Left renal cortex interstitium (tissue), 4 donors: ENCODE measurements at places on chromosomes 2 and 18.

GRCh38 chr2:24125956-24126355, 2.7 kb downstream of the FAM228B start:
- no peak for DNase-seq

DNA sequence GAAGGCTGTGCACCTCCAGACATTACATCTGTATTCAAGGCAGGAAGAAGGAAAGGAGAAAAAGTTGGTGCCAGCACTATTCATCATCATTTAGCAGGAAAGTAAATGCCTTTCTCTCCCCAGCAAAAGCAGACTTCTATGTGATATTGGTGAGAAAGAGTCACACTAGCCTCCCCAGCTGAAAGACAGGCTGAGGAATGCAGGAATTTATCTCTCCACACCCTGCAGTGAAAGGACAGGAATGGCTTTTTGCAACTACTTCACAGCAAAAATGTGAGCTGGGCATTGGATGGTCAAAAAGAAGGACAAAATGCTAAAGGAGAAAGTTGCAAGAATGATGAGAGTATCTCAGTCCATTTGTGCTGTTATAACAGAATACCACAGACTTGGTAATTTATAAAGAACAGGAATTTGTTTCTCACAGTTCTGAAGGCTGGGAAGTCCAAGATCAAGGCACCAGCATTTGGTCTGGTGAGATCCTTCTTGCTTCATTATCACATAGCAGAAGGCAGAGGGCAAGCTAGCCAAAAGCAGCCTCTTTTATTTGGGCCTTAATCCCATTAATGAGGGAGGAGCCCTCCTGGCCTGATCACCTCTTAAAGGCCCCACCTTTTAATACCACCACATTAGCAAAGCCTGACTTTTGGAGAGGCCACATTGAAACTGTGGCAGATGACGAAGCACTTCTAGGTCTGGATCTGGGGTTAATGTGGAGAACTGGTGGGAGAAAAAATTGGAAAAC, 388.1 kb upstream of the SLC14A2 start:
- DNase-seq, result no peak

DNA sequence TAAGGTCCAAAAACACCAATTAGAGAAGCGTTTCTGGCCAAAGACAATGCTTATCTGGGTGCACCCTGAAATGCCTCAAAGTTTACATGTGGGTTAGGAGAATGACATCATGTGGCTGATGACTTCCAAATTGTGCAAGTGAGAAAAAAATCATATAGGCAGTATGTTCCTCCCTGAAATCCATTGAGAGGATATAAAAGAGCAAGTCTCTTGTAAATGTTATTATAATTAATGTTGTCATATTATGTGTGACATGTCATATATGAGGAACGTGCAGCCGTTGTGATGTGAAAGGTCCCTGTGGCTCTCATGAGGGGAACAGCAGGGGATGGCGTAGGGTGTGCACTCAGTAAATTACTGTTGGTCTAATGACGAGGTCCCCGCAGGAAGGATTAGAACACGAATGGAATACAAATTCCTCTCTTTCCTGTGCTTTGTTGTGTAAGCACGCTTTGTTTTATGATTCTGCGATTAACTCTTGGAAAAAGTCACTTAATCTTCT, 290.8 kb downstream of the PRKCE start:
- no peak for DNase-seq

DNA sequence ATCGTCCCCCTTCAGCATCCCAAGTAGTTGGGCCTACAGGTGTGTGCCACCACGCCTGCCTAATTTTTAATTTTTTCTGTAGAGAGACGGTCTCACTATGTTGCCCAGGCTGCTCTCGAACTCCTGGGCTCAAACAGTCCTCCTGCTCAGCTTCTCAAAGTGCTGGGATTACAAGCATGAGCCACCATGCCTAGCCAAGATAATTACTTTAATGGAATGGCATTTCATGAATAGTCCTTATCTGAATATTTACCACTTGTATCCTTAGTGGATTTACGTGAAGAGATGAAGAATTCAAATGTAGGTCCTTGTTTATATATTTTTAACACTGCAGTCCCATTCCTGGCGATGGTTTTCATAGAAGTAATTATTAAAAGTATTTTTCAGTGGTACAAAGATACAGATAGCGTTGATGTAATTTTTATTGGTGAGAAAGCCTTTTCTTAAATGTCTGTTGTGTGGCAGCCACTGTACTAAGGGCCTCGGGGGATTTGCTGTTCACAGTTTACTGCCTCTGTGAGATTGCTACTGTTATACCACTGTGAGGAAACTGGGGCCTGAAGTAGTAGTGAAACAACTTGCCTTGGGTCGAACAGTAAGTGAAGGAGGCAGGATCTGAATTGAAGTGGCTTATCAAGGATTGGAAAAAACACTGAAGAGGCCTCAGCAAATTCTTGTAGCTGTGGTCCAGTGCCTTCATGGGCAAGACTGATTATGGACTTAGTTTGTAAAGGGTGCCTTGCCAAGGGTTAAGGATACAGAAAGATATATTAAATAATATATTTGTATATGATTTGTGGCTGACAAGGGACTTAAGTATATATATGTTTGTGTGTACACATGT, 151.2 kb downstream of the PRPF40A start:
- DNase-seq, result no peak

- DNase-seq, result no peak
Observed at GRCh38 chr2:25650256-25650655, 23.1 kb downstream of the DTNB start.

DNA sequence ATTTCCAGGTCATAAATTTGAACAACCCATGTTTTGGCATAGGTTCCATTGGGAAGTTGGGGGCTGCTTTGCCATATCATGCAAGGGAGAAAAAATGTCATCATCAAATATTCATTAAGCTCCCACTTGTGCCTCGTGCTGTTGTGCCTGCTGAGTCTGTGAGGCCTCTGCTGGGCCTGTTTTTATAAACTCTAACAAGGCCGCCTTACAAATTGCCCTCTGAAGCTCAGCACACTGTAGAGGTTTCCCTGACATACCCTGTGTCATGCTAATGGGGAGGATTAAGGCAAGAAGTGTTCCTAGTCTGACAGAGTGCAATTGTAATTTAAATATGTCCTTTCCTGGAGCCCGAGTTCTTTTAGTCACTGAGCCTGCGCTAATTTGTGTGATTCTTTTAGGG, 17.6 kb downstream of the OSBPL6 start:
- DNase-seq, result no peak

GRCh38 chr2:22056621-22057132, 932.9 kb downstream of the TDRD15 start:
- no peak for DNase-seq

- DNase-seq, result no peak
Observed at GRCh38 chr2:39464864-39465263, 27.8 kb upstream of the MAP4K3 start.

DNA sequence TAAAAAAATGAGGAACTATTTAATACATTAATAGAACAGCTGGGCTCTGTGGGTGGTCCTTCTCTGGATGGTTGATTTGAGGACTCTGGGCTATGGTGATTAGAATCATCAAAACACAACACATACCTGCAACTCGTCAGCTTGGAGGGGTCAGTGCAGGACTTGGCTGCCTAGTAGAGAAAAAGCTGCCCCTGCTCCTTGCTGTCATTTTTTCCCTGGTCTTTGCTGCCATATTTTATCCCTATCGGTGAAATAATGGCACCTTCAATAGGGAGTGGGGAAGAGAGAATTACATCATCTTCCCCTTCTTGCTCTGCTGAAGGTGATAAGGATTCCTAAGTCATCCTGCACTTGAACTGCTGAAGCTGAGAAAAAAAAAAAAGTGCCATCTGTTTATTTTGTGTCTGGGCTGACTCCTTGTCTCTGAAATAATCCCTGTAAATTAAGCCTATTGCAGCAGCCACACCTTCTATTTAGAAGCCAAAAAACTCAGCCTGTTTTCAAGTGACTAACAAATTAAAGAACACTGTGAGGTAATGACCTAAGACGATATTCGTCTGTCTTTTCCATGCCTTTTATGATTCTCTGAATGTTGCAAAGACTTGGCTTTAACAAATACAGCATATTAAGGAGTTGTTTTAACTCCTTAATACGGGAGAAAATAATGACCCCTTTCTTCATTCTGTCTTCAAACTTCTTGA, 89.3 kb downstream of the ACVR1 start:
- DNase-seq, result no peak

DNA sequence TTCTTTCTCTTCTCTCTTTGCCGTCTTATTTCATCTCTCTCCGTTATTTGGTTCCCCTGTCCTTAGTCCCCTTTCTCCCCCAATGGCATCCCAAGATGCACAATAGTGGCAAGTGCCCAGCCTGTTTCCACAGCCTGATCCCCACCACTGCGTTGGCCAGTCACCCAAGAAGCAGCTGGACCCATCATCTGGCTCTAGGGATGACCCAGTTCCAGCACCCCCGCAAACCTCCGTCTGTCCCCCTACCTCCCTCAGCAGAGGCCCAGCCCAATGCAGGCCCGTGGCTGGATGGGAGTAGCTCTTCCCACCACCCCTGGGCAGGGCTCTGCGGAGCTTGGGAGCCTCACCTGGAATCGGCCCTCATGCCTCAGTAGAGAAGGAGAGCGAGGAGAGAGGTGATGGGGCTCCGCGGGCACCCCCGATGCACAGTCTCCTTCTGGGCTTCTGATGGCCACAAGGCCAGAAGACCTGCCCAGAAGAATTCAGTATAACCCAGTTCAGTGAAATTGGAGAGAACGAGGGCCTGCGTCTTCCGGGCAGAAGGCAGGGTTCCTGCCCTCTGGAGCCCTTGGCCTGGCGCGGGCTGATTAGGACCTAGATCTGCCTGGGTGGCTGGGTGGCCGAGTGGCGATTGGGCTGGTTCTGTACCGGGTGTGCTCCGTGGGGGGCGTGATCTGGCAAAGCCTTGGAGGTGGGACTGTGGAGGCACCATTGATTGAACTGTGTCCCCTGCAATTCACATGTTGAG, 50.9 kb downstream of the RRM2 start:
- DNase-seq, result no peak

- DNase-seq, result no peak
Observed at GRCh38 chr2:27185331-27186026, 26.4 kb upstream of the ATRAID start.

DNA sequence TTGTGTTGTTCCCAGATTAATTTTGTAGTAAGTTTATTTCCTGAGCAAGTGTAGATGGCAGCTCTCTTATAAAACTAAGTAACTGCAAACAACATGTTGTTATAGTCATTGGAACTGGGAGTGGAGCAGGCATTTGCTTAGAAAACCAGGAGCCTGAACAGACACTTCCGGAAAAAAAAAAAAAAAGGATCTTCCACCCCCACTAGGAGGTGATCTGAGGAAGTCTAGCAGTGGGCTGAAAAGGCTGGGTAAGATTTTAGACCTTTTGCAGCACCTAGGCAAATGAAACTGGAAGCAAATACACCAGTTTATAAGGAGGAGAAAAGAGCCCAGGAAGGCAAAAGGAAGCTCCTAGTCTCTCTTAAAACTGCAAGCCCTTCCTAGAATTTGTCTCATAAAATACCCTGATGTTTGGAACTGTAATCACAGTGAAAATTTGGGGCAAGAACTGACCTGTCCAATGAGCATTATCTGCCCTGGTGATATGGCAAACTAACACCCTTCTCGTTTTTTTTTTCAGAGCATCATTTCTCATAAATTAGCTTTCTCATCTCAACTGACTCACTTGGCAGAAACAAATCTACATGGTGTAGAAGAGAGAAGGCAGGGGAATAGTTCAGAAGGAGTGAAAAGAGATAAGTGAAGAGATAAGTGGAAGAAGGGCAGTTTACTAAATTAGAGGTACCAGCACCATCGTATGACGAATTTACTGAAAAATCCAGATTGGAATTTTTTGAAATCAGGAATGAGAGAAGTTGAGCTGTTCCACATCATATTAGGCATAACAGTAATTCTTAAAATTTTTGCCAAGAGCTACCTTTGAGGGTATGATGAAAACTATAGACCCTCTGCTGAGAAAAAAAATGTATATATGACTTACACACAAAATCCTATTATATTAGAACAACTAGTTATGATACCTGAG, 4.2 kb upstream of the CCNYL1 start:
- no peak for DNase-seq

DNA sequence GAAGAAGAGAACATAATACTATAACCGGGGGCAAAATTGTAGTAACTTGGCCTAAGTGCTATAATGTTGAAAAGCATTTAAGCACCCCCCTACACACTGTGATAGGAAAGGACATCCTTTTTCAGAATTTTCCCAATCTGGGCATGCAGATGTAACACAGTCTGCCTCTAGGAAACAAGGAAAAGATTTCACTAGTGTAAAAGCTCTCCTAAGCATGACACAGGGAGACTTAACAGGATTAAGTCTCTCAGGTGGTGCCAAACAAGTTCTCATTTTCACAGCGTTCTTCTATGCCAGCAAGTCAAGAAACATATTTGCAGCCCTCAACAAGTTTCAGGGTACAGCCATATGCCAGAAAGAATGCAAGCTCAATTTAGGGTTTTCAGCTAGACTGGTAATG, 53.0 kb downstream of the NCKAP5 start:
- no peak for DNase-seq

DNA sequence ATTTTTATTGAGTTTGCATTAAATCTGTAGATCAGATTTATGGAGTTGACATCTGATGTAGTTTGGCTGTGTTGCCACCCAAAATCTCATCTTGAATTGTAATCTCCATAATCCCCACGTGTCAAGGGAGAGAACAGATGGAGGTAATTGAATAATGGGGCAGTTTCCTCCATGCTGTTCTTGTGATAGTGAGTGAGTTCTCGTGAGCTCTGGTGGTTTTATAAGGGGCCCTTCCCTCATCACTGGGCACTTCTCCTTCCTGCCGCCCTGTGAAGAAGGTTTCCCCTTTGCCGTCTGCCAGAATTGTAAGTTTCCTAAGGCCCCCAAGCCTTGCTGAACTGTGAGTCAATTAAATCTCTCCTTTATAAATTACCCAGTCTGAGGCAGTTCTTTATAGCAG, 32.2 kb downstream of the ZC3H15 start:
- no peak for DNase-seq

DNA sequence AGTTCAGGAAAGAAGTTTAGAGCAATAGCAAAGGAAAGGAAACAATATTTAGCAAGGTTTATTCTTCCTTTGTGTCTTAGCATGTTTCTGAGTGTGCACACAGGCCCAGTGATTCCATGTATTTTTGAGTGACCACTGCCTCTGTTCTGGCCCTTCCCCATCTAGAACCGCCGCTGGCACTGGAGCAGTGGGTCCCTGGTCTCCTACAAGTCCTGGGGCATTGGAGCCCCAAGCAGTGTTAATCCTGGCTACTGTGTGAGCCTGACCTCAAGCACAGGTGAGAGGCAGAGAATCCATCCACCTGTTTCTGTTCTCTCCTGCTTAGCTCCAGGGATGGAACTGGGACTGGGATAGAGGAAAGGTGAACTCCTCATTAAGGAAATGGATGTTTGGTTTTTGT, 2.4 kb downstream of the REG1A start:
- no peak for DNase-seq

DNA sequence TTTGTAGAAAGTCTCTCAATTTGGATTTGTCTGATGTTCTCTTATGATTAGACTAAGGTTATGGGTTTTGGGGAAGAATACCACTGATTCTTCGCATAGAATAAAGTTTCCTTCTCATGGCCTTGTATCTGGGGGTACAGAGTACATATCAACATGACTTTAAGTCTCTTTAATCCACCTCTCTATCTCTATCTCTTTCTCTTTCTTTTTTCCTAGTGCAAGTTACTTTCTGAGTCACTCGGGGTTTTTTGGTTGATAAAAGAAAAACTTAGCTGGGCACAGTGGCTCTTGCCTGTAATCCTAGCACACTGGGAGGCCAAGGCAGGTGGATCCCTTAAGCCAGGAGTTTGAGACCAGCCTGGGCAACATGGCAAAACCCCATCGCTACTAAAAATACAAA, 100.1 kb upstream of the MAP4K3 start:
- DNase-seq, result no peak
